ENCODE measurements at places on chromosomes 5 and 9. TPM values are rescaled to one million over a fixed set of nuclear protein-coding genes. Genes with fewer than 3 reads are reported as not detected.

GRCh38 chr5:14471507-14471906 lies 110.1 kb upstream of the OTULINL start:
- H3K4me1 ChIP-seq: peaks cover 24% of the 10 kb centered on the region
- H3K27me3 ChIP-seq: no peaks in the 10 kb centered on the region
- H3K36me3 ChIP-seq: peaks cover 15% of the 10 kb centered on the region
- no peak overlapping the region for H3K4me3 ChIP-seq
- peak overlapping the region; percentile 65 for H3K27ac ChIP-seq

DNA sequence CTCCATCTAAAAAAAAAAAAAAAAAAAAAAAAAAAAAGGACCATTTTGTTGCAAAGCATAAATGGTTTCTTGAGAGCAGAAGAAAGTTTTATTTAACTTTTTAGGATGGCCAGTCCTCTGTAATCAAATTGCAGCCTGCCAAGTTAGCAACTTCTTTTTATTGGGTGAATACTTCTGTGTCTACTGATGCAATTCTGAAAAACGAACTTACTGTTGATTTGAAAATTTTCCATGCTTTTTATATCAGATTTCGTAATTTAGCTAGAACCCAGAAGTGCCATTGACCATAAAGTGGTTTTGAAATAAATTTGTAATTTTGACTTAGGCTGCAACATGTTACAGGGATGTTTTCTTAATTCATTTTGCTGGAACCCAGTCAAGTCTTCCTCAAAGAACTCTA lies 269.1 kb upstream of the ACTBL2 start:
- no peaks in the 10 kb centered on the region for H3K36me3 ChIP-seq
- DNase-seq: no peak
- no peaks in the 10 kb centered on the region for H3K27me3 ChIP-seq
- no peak overlapping the region for H3K4me3 ChIP-seq
- H3K4me1 ChIP-seq: no peaks in the 10 kb centered on the region

DNA sequence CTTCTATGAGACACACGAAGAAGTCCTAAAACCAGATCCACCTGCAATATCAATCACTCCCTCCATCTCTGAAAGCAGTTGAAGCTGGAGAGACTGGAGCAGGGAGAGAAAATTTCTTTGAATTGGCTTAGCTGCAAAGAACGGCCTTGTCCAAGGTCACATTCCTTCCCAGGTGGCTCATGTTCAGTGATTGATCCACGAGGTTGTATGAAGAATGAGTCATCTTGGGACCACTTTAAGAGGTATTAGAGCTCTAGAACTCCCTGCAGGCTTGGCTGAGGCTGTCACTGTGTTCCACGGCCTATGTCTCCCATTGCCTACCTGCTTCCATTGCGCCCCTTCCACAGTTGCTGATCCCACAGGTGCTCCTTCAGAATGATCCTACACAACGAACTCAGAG lies 68.2 kb downstream of the HMHB1 start:
- no peaks in the 10 kb centered on the region for H3K27me3 ChIP-seq
- no peaks in the 10 kb centered on the region for H3K36me3 ChIP-seq
- H3K4me1 ChIP-seq: peaks cover 13% of the 10 kb centered on the region
- peak overlapping the region; percentile 14 for H3K27ac ChIP-seq
- no peak for DNase-seq

DNA sequence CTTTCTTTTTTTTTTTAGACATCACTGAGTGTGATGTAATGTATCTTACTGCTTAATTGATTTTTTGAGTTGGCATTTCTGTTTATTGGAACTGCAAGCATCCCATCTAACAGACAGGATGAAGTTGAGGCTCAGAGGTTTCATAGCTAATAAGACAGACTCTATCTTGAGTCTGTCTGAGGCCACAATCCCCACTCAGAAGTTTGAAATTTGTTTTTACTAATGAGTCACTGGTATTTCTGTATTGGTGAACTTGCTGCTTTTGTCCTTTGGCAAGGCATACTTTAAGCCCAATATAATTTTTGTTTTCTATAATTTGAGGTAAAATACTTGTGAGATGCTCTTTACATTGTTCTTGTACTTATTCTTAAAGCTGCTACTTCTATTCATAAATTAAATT lies 491.2 kb downstream of the PSAT1 start:
- no peak overlapping the region for H3K4me3 ChIP-seq
- peaks cover 9% of the 10 kb centered on the region for H3K4me1 ChIP-seq
- H3K27me3 ChIP-seq: no peaks in the 10 kb centered on the region
- no peaks in the 10 kb centered on the region for H3K36me3 ChIP-seq

DNA sequence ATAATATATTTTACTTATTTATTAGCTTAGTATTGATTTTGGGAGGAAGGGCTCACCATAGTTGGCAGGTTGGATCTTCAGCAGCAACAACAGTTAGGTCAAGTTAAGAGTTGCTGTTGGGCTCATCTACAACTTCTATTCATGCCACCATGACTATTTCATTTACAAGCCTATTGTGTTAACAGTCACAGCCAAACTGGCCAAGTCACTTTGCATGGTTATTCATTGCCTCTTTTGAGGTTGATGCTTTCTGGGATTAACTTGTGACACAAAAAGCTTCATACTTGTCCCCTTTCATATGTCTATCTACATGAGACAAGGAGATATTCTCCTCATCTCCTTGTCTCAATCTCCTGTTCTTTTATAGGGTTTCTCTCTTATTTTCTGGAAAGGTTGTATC lies 98.3 kb downstream of the WDR70 start:
- H3K27me3 ChIP-seq: no peaks in the 10 kb centered on the region
- H3K4me1 ChIP-seq: peaks cover 11% of the 10 kb centered on the region
- H3K36me3 ChIP-seq: peaks cover 53% of the 10 kb centered on the region
- H3K27ac ChIP-seq: no peak overlapping the region

- peak overlapping the region; percentile 95 for H3K4me3 ChIP-seq
- peak overlapping the region; percentile 97 for H3K27ac ChIP-seq
- peaks cover 26% of the 10 kb centered on the region for H3K4me1 ChIP-seq
- H3K27me3 ChIP-seq: peaks cover 18% of the 10 kb centered on the region
Measured at GRCh38 chr5:112161392-112161748, 257.7 kb downstream of the EPB41L4A start.

- DNase-seq: no peak
- H3K4me1 ChIP-seq: peaks cover 8% of the 10 kb centered on the region
- H3K27ac ChIP-seq: no peak overlapping the region
- peaks cover 8% of the 10 kb centered on the region for H3K36me3 ChIP-seq
- no peak overlapping the region for H3K4me3 ChIP-seq
Measured at GRCh38 chr9:112867275-112867991, 23.2 kb downstream of the SLC46A2 start.

GRCh38 chr5:170393958-170394357 lies 4.8 kb upstream of the KCNMB1 start:
- H3K4me3 ChIP-seq: no peak overlapping the region
- DNase-seq: no peak
- H3K36me3 ChIP-seq: no peaks in the 10 kb centered on the region
- H3K4me1 ChIP-seq: peaks cover 9% of the 10 kb centered on the region
- H3K27ac ChIP-seq: peak overlapping the region; percentile 13

- no peak for DNase-seq
- H3K4me3 ChIP-seq: no peak overlapping the region
- no peaks in the 10 kb centered on the region for H3K27me3 ChIP-seq
- H3K27ac ChIP-seq: no peak overlapping the region
- H3K36me3 ChIP-seq: no peaks in the 10 kb centered on the region
- H3K4me1 ChIP-seq: no peaks in the 10 kb centered on the region
Measured at GRCh38 chr5:115424030-115424429, 120.5 kb downstream of the FEM1C start.

DNA sequence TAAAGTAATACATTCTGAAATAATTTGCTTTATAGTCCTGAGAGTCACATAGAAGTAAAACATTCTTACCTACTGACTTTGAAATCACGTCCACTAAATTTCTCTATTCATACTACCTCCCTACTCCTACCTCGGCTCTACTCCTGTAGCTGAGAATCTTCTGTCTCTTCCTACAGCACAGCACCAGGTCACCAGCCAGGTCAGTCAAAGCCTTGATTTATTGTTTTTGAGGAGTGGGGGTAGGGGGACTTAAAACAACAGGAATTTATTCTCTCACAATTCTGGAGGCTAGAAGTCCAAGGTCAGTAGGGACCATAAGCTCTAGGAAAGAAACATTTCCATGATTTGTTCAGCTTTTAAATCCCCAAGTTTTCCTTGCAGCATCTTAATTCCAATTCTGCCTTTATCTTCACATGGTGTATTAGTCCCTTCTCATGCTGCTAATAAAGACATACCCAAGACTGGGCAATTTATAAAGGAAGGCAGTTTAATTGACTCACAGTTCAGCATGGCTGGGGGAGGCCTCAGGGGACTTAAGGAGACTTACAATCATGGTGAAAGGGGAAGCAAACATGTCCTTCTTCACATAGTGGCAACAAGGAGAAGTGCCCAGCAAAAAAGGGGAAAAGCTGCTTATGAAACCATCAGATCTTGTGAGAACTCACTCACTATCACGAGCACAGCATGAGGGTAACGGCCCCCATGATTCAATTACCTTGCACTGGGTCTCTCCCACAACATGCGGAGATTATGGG lies 49.6 kb upstream of the CCNG1 start:
- H3K27me3 ChIP-seq: no peaks in the 10 kb centered on the region
- no peak overlapping the region for H3K4me3 ChIP-seq
- peaks cover 3% of the 10 kb centered on the region for H3K36me3 ChIP-seq
- DNase-seq: no peak
- no peak overlapping the region for H3K27ac ChIP-seq

Gene EHMT1
- total RNA-seq: 163 TPM

Gene MAN1B1
- 54.0 TPM for total RNA-seq

Gene ZNF474
- total RNA-seq: 0.47 TPM

Gene MCC
- total RNA-seq: 10.8 TPM

All from neural crest cell (in vitro differentiated cells).